NCI-H2081 (cell line): ENCODE measurements at places on chromosomes 12 and 14.

GRCh38 chr14:104688505-104689108 is 811 bp upstream of the INF2 start:
- no peak for DNase-seq

DNA sequence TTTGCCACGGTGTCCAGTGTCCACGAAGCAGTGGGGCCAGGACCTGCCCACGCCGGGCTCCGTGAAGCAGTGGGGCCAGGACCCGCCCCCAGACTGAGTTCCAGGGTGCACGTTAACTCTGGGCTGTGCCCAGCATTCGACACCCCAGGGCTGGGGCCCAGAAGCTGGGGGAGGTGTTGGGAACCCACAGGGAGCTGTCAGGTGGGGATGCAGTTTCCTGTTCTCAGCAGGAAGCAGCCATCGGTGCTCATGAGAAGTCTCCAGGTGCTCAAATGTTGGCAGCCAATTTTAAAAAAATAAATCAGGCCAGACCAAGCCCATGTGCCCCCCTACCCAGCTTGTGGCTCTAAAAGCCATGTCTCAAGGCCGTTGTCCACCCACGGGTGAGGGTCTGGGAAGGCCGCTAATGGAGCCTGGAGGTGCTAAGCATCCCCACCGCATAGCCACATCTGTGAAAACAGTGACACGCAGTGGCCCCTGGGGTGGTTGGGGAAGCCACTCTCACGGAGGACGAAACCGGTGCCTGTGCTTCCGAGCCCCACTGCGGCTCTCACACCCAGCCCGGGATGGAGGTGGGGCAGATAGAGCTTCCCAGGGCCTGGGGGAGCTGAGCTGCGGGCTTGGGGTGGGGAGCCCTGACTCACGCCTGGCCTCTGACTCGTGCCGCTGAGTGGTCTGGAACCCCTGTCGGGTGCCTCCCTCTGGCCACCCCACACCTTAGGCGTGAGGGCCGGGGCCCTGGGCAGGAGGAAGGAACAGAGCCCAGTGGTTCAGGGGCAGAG is 53.5 kb downstream of the FBRSL1 start:
- no peak for DNase-seq

- DNase-seq = no peak
These were observed 10.4 kb downstream of the CORO1C start for GRCh38 chr12:108720757-108721514.

GRCh38 chr12:125403843-125404242 is 338.6 kb downstream of the AACS start:
- DNase-seq = no peak

GRCh38 chr12:106096376-106096775 is 42.4 kb downstream of the NUAK1 start:
- DNase-seq = no peak
